ENCODE measurements at places on chromosomes 12 and 14.

DNA sequence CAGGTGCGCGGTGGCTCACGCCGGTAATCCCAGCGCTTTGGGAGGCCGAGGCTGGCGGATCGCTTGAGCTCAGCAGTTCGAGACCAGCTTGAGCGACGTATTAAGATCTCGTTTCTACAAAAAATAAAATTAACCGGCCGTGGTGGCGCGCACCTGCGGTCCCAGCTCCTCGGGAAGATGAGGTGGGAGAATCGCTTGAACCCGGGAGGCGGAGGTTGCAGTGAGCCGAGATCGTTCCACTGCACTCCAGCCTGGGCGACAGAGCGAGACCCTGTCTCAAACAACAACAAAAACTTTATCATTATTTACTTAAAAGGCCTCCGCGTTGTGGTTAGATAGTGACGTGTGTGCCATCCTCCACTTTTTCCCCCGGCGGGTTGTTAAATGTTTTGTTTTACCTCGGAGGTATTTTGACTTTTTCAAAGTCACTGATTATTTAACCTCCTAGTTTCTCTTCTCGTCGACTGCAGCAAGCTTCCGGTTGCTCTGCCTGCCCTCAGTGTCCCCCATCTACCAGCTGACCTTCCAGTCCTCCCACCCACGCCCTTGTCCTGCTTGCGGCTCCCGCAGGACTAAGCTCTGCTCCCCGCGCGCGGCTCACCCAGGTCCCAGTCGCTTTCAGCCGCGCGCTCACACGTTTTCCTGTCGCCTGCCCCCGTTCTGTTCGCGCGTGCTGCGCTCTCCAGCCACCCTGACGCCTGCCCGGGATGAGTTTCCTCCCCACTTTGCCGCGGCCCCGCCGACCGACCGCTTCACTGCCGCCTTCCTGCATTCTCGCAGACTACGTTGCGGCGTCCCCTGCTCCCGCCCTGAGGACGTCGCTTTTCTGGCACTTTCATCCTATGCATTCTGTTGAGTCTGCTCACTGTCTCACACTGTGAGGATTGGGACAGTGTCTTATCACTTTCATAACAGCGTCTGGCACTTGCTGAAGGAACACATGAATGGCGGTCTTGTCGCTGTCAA is 1.2 kb upstream of the SCAF11 start:
- DNase-seq = peak; percentile 73

- DNase-seq = no peak
These were observed 8.6 kb upstream of the RAN start for GRCh38 chr12:130863298-130863697.

DNA sequence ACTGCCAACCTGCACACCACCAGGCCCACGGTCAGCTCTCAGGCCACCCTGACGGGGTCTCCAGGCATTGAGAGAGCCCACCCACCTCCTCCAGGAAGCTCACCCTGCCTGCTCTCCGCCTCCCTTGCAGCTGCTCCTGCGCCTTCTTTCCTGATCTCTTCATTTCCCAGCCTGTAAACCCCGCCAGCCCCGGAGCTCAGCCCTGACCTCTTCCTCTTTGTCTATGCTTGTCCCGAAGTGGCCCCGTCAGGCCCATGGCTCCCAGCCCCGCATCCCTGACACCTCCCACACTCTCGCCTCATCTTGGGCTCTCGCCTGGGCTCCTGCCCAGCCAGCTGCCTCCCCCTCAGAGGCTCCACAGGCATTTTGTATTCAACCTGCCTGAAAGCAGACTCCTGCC is 139.3 kb downstream of the CALM1 start:
- no peak for DNase-seq

- DNase-seq = no peak
These were observed 66.1 kb downstream of the ANO6 start for GRCh38 chr12:45281994-45282393.

DNA sequence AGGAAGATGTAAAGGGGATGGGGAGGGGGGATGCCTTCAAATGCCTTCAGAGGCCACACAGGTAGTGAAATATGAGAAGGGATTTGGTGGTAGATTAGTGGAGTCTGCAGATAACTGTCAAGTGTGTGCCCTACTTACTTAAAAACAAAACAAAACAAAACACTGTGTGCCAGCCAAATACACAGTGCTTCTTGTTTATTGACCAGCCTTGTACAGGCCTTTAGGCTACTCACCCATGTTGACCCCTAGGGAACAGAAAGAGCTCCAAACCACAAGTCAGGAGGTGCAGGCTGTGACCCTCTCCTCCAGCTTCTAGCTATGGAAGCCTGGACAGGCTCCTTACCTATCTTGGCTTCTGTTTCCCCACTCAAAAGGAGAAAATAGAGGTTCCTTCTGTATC is 562.0 kb downstream of the ETNK1 start:
- DNase-seq = no peak

DNA sequence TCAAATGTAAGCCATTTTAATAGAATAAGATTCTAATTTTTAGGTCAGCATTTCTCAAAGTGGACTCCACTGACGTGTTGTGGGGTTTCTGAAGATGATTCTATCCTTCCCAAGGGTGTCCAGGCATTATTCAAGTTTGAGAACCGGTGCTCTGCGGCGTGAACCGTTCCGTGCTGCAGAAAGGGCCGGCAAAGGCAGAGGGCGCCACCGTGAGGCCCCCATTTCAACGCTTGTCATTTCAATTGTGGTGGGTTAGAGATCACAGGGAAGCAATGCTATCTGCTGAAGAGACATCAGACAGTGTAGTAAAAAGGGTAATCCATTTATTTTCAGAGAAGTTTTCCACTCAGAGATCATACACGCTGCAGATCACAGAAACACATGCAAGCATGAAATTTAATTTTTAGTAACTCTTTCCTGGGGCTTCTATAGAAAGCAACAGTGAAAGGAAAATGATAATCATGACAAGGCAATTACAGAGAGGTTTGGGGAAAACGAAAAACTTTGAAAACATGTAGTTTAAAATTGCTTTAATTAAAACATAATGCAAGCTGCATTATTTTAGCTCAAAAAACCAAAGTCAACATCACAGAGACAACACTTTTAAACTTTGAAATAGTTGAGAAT is 201.7 kb downstream of the EXOC5 start:
- no peak for DNase-seq

- DNase-seq = no peak
These were observed 55.5 kb downstream of the ANO2 start for GRCh38 chr12:5889381-5890047.

GRCh38 chr12:48447755-48448154 is 24.6 kb upstream of the ANP32D start:
- no peak for DNase-seq

DNA sequence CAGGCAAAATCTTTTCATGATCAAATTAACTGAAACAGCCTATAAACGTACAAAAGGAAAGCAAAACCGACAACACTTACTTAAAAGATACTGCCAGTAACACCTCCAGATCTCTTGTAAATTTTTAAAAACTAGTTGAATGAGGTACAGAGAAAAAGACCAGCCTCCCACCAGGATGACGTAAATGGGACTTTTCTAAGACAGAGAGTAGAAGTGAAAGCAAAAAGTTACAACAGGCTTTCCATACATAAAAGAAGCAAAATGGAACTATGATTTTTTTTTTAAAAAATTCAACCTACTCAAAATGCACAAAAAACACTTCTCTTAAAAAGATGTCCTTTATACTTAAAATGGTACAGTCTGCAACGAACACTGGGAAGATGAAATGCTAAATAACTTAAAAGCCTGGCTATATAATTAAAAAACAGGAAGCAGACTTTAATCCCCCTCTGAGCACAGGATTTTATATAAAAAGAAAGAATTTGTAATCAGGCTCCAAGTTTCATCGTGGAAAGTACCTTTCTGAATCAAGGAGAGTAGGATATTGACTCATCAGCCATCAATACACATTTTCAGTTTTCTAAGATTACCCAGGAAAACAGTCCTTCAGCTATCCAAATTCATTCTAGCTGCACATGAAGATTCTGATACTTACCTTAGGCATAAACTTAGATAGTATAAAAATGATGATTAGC is 14.2 kb upstream of the MYO1A start:
- DNase-seq = no peak

DNA sequence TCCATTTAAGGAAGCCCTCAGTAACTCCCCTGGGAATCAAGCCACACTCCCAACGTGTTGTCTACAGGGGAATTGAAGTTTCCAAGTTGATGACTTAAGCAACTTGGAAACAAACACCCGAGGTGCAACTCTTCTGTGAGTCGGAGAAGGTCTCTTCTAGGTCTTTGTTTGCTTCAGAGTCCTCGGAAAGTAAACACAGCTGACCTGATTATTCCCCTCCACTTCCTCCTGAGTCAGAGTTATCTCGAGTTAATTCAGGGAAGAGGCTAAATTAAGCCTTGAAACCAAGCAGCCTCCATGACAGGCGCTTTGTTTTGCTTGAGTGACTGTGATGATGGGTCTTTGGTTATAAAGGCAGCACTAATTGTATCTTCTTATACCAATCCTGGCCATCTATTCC is 41.8 kb downstream of the TUNAR start:
- DNase-seq = no peak

- DNase-seq = no peak
These were observed 62.0 kb upstream of the LMNTD1 start for GRCh38 chr12:25615119-25615518.

- DNase-seq = no peak
These were observed 62.0 kb upstream of the OSBPL8 start for GRCh38 chr12:76621582-76622024.

GRCh38 chr14:35339761-35340406 is 47.7 kb downstream of the PSMA6 start:
- peak; percentile 72 for DNase-seq

GRCh38 chr14:24390701-24391468 is 7.9 kb upstream of the NYNRIN start:
- DNase-seq = no peak

DNA sequence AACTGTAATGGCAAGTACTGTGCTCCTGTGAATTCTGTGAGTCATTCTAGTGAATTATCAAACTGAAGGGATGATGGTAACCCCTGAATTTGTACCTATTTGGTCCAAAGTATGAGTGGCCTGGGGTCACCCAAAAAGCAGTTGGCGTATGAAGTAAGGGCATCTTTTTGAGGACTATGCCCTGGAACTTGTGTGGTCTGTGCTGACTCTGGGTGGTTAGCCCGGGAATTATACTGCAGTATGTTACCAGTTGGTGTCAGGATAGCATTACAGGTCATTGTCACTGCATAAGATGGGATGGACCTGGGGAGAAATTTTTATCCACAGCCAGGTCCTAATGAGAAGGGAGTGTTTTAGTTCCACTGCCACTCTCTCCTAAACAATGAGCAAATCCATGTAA is 174.7 kb downstream of the SSPN start:
- DNase-seq = no peak

DNA sequence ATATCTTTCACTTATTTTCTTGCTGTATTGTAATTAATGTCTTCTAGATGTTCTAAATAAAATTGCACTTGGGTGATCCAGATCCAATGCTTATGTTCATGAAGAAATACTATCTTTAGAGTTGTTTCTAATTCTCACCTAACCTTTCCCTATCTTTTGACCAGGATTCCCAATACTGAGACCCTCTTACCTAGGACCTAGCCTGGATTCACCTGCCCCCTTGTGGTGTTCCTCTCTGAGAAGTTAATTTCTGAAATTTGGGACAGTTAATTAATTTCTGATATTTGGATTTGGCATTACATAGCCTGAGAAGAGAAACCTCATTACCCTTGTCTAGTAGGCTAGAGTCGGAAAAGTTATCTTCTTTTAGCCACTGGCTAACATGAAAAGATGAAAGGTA is 29.5 kb downstream of the FOXA1 start:
- no peak for DNase-seq

- DNase-seq = no peak
These were observed 43.8 kb downstream of the SLC35F4 start for GRCh38 chr14:57822081-57822480.

DNA sequence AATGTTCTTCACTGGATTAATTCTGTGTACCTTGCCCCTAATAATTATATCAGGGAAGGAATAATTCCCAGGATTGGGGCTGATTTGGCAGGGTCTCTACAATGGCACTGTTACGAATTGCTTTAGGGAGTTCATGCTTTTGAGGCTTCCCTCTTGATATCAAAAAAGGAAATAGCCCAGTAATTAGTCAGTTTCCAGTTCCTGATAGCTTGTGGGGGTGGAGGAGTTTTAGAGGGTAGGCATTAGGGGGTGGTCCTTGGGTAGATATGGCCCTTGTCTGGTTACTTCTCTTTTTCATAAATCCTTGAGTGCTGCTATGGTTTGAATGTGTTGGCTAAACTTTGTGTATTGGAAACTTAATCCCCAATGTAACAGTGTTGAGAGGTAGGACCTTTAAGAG is 6.1 kb upstream of the SRSF5 start:
- DNase-seq = no peak

DNA sequence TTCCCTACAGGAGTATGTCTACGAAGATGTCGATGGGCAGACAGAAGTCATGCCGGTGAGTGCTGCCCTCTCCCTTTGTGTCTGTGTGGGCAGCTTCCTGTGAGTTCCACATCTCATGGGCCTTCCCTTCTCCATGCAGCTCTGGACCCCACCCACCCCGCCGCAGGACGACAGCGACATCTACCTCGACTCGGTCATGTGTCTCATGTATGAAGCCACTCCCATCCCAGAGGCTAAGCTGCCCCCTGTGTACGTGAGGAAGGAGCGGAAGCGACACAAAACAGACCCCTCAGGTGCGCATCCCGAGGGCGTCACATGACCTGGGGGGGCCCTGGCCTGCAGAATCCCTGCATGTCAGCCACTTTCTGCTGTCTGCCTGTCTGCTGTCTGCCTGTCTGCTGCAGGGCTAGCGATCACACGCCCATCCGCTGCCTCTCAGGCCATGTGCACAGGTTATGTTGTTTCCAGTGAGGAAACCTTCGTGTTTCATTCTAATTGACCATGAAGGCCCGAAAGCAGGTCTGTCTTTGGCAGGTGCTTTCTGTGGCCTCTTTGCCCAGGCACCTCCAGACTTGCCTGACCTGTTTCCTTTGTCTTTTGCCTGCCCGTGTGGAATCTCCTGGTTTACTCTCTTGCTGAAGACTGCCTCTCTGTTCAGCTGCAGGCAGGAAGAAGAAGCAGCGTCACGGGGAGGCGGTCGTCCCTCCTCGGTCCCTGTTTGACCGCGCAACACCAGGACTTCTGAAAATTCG is 95.1 kb downstream of the EP400 start:
- DNase-seq = no peak

GRCh38 chr12:51924551-51925319 is 17.4 kb downstream of the ACVRL1 start:
- DNase-seq = no peak

- DNase-seq = no peak
These were observed 20.9 kb downstream of the ACVR1B start for GRCh38 chr12:51972422-51972812.

DNA sequence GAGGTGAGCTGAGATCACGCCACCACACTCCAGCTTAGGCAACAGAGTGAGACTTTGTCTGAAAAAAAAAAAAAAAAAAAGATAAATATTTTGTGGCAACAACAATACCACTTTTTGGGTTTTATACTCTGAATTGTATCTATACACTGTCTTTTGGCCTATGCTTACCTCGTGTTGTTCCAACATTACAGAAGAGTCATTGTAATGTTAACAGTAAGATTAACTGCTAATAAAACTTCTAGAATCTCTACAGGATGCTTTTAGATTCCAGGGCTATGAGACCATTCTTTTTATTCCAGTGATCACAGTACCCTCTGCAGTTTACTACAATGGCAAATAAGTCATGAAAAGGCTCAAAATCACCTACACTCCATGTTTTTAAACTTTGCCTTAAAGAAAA is 11.6 kb downstream of the IFT81 start:
- no peak for DNase-seq

DNA sequence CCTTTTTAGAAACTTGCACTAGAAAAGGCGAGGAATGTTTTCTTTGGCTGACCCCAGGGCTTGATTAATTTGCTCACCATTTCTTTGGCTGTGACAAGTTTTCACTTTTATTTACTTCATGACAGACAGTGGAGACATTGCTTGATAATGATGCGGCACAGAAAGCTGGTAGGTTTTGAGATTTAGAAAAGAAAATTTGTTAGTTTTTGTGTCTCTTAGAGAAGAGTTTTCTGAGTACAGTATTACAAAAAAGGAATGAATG is 18.4 kb downstream of the SRGAP1 start:
- DNase-seq = no peak
